NCI-H1048 (cell line): ENCODE measurements at places on chromosomes 3 and 15.

DNA sequence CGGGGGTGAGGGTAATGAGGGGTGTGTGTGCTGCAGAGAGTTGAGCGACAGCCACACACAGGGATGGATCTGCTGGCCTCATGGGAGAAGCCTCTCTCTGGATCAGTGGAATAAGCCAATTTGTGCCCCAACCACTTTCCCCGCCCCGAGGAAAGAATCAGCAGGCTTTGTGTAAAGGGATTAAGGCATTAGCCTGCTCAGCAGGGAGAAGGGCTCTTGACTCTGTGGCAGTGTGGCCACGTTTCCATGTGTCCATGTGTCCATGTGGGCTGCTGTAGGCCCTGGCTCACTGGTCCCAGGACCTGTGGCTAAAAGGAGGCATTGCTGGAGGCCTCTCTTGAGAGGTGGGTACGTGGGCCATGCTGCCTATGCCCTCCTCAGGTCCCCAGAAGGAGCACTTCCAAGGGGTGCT lies 104.7 kb downstream of the HMG20A start:
- no peak for DNase-seq

- no peak for DNase-seq
Measured at GRCh38 chr3:133983126-133983525, 46.6 kb downstream of the SLCO2A1 start.

DNA sequence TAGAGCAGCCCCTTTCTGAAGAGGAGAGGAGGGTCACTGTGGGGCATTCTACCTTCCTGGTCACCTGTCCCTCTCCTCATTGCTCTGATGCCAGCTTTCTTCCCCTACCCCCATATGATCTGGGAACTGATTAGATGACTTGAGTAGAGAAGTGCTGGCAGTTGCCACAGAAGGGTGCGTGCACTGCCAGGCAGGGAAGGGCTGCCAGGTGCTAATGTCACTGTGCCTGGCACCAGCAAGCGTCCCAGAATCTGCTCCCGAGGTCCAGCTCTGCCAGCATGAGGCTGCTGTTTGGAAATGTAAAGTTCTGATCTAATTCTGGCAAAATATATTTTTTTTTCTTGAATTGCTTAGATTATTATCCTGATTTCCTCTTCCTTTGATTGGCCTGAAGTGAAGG lies 52.8 kb downstream of the PPM1L start:
- no peak for DNase-seq

DNA sequence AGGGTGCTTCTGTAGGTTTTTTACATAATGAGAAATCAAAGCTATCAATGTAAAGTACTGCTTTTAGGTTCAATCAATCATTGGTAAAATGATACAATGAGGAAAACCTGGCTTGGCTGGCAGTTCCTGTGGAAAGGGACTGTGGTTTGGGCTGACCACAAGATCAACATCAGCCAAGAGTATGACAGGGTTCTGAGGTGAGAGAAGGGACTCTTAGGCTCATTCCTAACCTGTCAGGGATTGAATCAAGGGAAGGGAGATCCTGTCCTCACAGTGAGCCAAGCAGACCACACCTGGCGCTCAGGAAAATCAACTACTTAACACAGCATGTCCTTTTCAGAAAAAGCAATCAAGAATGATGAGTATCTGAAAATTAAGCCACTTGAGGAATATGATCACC lies 111.1 kb downstream of the MAGI1 start:
- no peak for DNase-seq

DNA sequence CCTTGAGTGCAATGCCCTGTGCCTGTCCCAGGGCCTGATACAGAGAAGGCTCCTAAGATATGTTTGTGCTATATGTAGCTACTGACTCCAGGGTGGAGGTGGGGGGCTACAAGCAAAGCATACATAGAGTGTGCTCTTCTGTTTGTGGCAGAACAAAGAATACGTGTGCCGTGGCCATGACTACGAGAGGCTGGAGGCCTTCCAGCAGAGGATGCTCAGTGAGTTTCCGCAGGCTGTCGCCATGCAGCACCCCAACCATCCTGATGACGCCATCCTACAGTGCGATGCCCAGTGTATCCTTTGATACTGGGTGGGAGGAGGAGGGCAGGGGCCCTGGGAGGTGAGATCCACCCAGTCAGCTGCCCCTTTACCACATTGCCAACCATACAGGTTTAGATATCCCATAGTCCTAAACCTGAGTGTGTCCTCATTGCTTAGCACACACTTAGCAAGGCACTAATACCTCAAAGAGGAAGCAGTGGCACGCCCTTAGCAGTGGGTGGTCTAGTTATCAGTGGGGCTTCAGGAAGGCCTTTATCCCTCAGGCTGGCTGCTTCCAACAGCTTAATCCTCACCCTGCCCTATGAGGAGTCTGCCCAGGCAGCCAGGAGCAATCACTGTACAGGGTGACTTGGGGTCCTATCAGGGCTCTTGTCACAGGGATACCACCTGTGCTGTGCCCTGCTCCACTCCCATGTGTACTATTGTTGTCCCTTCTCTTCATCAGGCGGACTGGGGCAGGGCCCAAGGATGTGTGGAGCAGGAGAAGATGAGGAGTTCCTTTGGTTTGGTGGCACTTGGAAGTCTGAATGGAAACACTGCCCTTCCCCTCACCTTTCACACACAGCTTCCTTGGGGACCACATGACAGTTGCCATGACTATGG lies 30.1 kb upstream of the MANF start:
- no peak for DNase-seq

DNA sequence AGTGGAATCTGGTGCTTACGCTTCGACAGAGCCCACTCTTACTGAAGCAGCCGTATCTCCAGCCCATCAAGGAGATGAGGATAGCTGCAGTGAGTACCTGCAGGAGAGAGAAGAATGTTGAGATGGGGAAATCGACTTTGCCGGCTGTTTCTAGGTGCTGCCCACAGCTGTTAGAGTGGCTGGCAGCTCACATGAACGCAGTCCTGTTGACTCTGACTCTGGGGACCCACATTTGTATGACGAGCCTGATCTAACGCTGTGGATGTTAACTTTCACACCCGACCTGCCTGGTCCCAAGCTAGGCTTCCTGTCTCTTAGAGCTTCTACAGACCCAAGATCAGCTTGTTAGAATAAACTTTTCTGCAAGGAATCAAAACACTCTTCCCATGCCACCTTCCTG lies 8.9 kb upstream of the DYNLT2B start:
- DNase-seq, result no peak

DNA sequence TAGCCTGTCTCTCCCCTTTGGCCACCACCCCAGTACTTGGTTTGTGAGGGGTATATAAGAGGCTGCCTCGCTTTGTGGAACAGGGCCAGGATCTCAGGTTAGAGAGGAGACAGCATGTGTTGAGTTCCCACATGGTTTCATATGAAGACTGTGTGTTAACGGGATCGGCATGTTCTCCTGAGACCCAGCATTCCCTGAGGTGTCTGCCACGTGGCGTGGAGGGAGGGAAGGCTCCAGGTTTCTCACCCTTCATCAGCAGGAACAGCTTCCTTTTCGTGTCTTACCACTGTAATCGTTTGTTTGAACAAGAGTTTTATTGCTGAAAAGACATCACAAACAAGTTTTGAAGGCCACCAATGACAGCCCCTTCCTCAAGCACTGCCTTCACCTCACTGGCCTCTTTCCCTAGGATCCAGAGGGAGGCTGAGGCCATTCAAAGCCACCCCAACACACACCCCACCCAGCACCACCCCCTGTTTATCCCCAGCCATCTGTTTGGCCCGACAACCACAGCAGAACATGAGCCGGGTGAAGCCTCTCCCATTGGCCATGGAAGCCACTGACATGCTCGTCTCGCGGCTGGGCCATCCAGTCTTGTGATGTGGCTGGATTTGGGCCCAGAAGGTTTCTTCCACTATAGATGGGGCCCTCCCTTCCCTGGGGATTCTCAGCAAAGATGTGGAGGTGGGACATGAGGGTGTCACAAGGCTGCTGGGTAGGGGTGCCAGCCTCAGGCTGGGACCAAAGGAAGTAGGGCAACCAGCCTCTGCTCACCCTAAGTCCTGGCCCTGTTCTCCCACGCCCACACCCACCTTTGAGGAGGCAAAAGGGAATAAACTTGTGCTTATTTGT lies 10.0 kb downstream of the BHLHE40 start:
- DNase-seq, result no peak
